Activated naive CD8-positive, alpha-beta T cell treated with anti-CD3 and anti-CD28 coated beads for 36 hours (primary cell): ENCODE measurements at places on chromosomes 6 and 20. TPM values are rescaled to one million over a fixed set of nuclear protein-coding genes. Genes with fewer than 3 reads are reported as not detected.
A peak's percentile ranks its signal among the peaks of the same experiment; 100 is the strongest.

- no peak for DNase-seq
- H3K27ac ChIP-seq = no peak overlapping the region
- H3K27me3 ChIP-seq = no peaks in the 10 kb centered on the region
- no peaks in the 10 kb centered on the region for H3K36me3 ChIP-seq
Observed at GRCh38 chr20:8457978-8458377, 325.9 kb downstream of the PLCB1 start.

DNA sequence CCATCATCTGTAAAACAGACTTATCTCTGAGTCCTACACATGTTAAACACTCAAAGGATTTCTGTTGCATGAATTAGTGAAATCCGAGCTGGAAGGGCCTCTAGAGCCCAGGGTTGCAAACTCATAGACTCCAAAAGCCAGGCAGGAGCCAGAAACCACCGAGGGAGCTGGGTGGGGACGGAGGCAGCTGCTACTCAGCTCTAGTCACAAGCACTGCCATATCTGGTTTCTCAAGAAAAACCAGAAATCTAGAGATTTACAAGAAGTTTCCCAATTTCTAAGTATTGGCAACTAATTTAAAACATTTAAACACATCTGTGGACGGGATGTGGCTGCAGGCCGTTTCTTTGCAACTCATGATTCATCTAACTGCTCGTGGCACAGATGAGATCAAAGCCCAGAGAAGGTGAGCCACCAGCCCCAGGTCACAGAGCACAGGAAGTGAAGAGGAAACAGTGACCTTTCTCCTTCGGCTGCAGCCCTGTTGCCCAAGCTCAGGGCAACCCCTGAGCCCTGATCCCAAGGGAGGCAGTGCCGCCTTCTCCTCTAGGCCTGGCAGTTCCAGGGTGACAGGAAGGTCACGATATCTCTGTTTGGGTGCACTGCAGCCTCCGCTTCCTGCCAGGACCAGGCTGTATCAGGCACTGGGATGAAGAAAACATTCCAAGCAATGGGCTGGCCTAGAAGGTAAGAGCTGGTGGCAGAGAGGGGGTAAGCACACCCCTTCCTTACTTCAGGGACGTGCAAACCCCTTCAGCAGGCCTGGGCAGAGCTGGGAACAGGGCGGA is 26.4 kb upstream of the PTGIS start:
- H3K4me1 ChIP-seq = peaks cover 70% of the 10 kb centered on the region
- H3K27me3 ChIP-seq = peaks cover 26% of the 10 kb centered on the region
- H3K36me3 ChIP-seq = peaks cover 21% of the 10 kb centered on the region
- H3K4me3 ChIP-seq = peak overlapping the region; percentile 53
- peak; percentile 76 for DNase-seq
- peak overlapping the region; percentile 96 for H3K27ac ChIP-seq

DNA sequence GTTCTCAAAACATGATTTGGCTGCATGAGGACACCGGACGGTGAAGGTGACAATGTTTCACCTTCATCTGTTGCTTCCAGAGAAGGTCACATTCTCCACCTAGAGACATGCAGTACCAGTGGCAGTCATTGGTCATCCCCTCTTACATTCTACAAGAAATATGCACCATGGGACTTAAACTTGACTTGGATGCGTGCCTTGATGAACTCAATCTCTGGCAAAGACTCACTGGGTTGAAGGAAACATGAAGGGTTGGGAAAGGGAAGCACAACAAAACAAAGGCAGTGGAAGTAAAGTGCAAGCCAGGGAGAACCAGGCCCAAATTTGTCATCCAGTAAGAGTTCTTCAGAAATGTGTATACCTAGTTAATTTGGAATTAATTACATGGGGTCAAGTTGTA is 39.4 kb upstream of the ARMH2 start:
- peaks cover 83% of the 10 kb centered on the region for H3K36me3 ChIP-seq
- H3K4me3 ChIP-seq = no peak overlapping the region
- no peaks in the 10 kb centered on the region for H3K27me3 ChIP-seq
- H3K4me1 ChIP-seq = peaks cover 56% of the 10 kb centered on the region

DNA sequence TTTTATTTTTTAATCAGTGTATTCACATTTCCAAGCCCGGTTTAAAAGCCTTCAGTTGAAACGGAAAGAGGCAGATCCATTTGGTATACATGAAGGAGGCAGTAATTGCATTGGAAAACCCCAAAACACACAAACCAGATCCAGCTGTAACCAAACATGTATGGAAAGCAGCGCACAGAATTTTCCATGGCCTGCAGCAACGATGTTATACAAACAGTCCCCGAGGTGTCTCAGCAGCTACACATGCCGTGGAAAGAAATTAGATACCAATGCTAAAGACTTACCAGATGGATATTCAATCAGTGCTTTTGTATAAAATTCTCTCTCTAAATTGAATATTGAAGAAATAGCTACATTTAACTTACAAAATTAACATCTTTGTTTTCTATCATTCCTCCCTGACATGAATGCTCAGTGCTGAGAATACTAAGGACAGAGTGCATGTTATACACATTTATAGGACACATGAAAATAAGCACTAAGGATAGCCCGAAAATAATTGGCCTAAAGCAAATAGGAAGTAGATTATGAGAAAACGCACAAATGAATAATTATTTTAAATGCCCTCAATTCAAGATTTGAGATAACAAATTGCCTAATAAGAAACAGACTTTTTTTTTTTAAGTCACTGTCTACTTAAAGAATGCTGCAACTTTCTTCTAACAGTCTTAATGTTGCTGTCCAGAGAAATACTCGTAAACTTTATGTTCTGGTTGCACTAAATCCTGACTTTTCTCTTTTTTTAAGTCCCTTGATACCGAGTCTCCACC is 713.1 kb downstream of the HDGFL1 start:
- peaks cover 3% of the 10 kb centered on the region for H3K27me3 ChIP-seq
- no peak overlapping the region for H3K27ac ChIP-seq
- no peak overlapping the region for H3K4me3 ChIP-seq

GRCh38 chr6:164455835-164456234 is 853.6 kb downstream of the C6orf118 start:
- H3K36me3 ChIP-seq = no peaks in the 10 kb centered on the region
- no peak overlapping the region for H3K27ac ChIP-seq

The BRPF3 gene
- 16.4 TPM for total RNA-seq

The NFYA gene
- 24.5 TPM for total RNA-seq

GRCh38 chr6:129188795-129189194 is 305.9 kb downstream of the LAMA2 start:
- peaks cover 11% of the 10 kb centered on the region for H3K27me3 ChIP-seq
- H3K4me1 ChIP-seq = no peaks in the 10 kb centered on the region
- DNase-seq = no peak
- H3K27ac ChIP-seq = no peak overlapping the region
- H3K4me3 ChIP-seq = no peak overlapping the region
- H3K36me3 ChIP-seq = no peaks in the 10 kb centered on the region

The CCN6 gene
- 0.30 TPM for total RNA-seq

The STX7 gene
- 14.8 TPM for total RNA-seq

- no peaks in the 10 kb centered on the region for H3K27me3 ChIP-seq
- no peak for DNase-seq
- H3K36me3 ChIP-seq = peaks cover 14% of the 10 kb centered on the region
Observed at GRCh38 chr20:25453035-25453810, 45.8 kb downstream of the GINS1 start.

DNA sequence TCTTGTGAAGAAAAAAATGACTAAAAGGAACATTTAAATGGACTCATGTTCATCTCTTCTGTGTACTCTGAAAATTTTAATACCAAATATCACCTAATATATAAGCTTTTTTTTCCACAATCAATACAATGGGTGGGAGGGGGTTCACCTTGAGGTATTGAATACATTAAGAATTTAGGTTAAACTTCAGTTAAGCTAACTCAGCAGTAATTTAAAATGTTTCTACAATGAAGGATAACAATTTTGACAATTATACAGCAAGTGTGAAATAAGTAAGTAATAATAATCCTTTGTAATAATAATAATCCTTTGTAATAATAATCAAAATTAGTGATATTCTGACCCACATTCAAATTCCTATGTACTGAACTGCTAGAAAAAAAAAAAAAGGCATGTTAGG is 136.0 kb downstream of the PRKN start:
- H3K4me1 ChIP-seq = no peaks in the 10 kb centered on the region
- DNase-seq = no peak
- no peak overlapping the region for H3K4me3 ChIP-seq
- no peak overlapping the region for H3K27ac ChIP-seq

DNA sequence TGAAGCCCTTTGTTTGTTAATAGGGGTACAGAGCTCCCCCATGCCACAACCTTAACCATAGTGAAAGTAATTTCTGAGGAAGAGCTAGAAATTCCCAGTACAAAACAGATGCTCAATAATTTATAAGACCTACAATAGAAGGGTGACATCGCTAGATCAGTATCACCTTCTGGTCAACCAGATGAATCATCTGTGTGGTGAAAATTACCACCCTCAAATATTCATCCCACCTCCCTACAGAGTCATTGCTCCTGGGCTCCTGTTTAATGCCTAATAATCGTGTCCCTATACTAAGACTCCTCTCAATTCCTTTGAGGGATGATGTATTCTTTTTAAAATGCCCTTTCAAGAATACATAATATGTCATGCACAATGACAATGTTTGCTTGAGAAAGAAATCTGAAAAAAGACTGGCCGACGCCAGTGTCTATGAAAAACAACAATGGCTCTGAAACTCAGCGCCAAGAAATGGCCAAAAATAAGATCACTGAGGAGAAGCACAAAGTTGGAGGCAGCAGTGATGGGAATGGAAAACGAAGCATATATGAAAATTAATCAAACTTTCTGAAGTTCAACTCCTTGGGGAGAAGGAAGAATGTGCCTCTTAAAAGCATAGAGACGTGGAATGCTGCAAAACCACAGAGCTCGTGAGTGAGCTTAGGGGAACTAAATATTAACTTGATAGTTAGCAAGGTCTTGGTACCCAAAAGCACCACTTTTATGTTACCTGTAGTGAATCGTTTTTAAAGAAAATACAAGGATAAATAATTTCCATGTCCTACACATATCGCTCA is 11.0 kb upstream of the ADGRF5 start:
- peaks cover 9% of the 10 kb centered on the region for H3K27me3 ChIP-seq
- H3K27ac ChIP-seq = no peak overlapping the region
- DNase-seq = no peak
- H3K4me1 ChIP-seq = no peaks in the 10 kb centered on the region

- H3K36me3 ChIP-seq = no peaks in the 10 kb centered on the region
- no peak overlapping the region for H3K4me3 ChIP-seq
- DNase-seq = no peak
- peaks cover 22% of the 10 kb centered on the region for H3K27me3 ChIP-seq
Observed at GRCh38 chr6:163323274-163323673, 91.2 kb upstream of the QKI start.

DNA sequence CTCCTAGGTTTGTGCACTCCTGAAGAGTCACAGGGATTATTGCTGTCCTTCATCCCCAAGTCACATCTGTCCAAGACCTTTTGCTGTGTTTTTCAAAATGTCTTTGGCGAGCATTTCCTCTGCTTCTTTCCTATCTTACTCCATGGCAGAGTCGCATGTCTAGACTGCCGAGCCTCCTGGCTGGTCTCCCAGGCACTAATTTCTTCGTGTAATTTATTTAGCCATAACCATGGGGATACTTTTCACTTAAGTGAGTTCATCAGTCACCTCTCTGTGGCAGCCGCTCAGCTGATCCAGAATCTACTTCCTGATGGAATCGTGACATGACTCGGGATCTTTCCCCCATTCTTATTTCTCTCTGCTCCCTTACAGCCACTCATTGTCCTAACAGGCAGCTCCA is 25.8 kb downstream of the ADGRF5 start:
- peaks cover 3% of the 10 kb centered on the region for H3K27me3 ChIP-seq
- no peaks in the 10 kb centered on the region for H3K4me1 ChIP-seq
- no peak for DNase-seq
- no peak overlapping the region for H3K4me3 ChIP-seq
- no peak overlapping the region for H3K27ac ChIP-seq

The RHAG gene
- not detected for total RNA-seq
